Muscle of arm (tissue), 14 donors: ENCODE measurements at places on chromosomes 3 and 15.
A peak's percentile ranks its signal among the peaks of the same experiment; 100 is the strongest.

GRCh38 chr3:58192069-58192468, 18.7 kb downstream of the DNASE1L3 start:
- DNase-seq: no peak

DNA sequence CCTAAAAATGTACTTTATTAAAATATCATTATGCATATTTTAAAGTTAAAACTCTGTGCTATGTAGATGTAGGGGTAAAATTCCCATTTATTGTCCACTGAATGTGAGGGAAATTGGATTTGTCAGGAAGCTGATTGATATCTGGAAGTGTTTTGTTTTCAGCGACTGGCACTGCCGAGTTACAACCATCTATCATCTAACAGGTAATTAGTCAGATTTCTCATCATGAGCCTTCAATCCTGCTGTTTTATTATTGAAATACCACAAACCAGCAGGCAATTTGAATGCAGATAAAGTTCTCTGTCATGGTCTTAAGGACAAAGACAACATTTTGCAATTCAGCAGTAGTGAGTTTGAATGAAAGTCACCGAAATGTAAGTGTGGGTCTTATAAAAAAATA, 40.5 kb downstream of the ZIC1 start:
- no peak for DNase-seq

DNA sequence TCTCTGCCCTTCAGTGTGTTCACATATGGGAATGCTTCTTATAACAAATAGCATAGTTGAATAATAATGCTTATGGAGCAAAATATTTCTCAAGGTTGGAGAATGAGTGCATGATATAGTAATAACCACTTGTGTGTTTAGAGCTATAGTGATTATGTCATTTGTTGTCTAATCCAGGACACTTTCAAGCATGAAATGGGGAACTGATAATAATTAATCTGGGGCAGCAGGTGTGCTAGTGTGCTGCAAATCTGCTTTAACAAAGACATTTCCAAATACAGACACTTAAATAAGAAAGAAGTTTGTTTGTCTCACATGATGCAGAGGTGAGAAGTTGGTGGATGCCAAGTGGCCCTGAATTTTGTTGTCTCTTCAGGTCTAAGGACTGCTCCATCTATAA, 579.3 kb upstream of the GRM7 start:
- no peak for DNase-seq

DNA sequence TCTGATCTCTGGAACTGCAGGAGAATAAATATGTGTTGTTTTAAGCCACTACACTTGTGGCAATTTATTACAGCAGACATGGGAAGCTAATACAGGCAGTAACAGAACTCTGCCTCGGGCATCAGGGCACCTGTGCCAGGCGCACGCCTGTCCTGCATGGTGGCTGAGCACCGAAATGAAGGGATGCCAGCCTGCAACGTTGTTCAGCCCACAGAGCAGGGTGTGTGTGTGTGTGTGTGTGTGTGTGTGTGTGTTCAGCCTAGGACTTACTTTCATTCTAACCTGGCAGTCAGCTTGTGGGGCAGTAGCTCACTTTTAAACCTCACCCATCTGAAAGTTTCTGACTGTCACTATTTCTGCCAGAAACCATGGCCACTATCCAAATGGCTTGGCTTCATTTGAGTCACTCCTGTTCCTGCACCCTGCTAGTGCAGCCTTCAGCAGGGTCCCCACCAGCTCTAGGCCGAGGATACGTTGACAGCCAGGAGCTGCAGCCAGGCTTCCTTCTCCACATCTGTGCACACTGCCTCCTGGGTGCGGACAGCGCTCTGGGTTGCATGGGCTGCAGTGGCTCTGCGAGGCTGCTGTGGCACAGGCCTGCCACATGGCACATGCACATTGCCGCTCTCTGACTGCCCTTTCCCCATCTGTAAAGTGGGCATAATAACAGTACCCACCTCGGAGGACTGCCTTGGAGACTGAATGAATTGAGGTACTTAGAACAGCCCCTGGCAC, 4.5 kb downstream of the UROC1 start:
- DNase-seq: no peak

DNA sequence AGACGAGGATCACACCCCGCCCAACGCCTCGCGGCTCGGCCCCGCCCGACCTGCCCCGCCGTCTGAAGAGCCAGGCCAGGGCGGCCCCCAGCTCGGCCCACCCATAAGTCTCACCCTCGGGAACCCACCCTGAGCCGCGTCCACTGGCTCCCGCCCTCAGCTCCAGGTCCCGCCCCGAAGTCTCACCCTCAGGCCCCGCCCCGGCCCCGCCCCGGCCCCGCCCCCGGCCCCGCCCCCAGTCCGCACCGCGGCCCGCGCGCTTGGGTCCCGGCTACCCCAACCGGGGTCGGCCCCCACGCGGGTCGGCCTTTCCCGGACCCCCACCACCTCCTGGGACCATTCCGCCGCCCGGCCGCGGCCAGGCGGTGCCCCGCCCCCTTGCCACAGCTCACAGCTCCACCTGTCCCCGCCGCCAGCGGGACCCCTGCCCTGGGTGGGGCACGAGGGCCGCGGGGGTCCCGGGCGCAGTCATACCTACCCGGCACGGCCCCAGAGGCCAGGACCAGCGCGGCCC, 489 bp downstream of the CSPG5 start:
- DNase-seq: no peak

GRCh38 chr3:194339840-194340239, 11.3 kb downstream of the CPN2 start:
- DNase-seq: no peak

GRCh38 chr3:115913069-115913686, 289.9 kb downstream of the GAP43 start:
- DNase-seq: no peak

GRCh38 chr15:89504166-89504565, 7.8 kb upstream of the RHCG start:
- DNase-seq: no peak

- DNase-seq: peak; percentile 60
These were observed 945.1 kb downstream of the ROBO1 start for GRCh38 chr3:78822726-78823125.

GRCh38 chr15:48642795-48643194, 2.7 kb downstream of the FBN1 start:
- DNase-seq: no peak

- no peak for DNase-seq
These were observed 760.1 kb upstream of the NECTIN3 start for GRCh38 chr3:110311541-110311940.

DNA sequence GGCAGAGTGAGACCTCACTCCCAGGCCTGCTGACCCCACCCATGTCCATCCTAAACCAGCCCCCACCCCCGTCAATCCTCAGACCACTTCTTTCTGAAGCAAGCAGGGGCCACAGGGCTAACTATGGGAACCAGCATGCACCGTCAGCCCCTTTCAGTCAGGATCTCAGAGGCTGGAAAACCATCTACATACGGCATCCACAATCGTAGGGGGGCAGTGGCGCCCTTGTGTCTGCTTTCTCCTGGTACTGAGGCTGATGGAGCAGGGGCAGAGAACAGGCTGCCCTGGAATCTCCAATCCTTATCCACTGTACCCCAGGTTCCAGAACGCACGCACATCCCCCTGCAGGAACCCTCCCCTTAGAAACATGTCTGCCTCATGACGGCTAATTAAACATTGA, 56.6 kb downstream of the XXYLT1 start:
- DNase-seq: no peak
